Pulmonary artery endothelial cell (primary cell): ENCODE measurements at places on chromosomes 7 and 10. TPM values are rescaled to one million over a fixed set of nuclear protein-coding genes. Genes with fewer than 3 reads are reported as not detected.
A peak's percentile ranks its signal among the peaks of the same experiment; 100 is the strongest.

- no peak for DNase-seq
These were observed 45.5 kb downstream of the GRM8 start for GRCh38 chr7:127207230-127207629.

DNA sequence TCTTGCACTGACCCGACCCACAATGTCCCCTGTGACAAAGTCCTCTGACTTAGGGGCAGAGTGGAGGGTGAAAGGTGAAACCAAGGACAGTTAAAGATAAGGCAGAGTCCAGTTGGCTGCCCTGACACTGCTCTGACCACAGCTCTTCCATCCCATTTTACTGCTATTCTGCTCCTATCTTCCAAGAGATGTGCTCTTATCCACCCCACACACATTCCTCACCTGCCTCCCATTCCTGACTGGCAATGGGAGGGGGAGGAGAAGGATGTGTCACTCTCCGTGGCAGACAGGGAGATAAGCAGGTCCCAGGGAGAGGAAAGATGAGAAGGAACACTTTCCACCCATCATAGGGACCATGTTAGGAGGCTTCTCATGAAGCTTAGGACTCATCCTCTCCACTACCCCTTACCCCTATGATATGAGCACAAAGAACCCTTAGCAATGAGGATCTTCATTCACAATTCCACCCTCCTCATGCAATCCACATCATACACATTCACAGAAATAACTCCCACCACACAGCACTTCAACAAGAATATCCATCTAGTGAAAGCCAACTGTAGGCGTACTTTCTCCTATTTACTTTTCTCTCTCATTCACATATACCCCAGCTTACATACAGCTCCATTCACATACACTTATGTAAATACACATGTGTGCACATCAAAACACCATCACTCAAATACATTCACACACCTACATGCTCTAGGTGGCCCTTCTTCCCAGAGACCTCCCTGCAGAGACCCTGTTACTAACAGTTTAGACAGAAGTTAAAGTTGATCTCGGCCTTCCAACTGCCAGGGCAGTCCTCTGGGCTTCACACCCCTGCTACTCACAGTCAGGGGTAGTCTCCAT lies 6.6 kb downstream of the SYNPO2L start:
- no peak for DNase-seq

- DNase-seq: no peak
These were observed 61.2 kb downstream of the LRGUK start for GRCh38 chr7:134188311-134188710.

DNA sequence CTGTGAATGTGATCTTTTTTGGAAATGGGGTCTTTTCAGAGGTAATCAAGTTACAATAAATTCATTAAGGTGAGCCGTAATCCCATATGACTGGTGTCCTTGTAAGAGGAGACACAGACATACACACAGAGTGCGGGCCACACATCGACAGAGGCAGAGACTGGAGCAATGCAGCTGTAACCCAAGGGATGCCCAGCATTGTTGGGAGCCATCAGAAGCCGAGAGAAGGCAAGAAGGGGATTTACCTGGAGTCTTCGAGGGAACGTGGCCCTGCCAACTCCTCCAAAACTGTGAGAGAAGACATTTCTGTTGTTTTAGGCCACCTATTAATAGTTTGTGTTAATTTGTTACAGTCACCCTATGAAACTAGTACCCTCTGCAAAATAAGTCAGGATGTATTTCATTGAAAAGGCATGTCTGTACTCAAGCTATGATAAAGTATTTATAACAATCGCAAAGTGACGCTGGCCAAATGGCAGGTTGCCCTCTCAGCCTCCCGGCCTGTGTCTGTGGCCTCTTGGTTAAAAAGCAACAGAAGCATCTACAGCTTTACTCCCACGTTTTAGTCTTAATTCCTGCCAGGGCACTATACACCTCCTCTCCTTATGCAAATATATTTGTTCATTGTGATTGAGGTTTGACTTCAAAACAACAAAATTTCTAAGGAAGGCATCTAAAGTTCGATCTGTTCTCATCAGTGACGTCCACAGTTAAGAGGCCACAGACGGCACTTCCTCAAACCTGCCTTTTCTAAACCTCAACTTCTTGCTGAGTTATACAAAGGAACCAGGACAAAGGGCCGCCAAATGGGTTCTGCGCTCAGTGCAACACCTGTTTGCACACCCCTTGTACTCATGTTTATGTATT lies 46.8 kb downstream of the HIPK2 start:
- DNase-seq: no peak

DNA sequence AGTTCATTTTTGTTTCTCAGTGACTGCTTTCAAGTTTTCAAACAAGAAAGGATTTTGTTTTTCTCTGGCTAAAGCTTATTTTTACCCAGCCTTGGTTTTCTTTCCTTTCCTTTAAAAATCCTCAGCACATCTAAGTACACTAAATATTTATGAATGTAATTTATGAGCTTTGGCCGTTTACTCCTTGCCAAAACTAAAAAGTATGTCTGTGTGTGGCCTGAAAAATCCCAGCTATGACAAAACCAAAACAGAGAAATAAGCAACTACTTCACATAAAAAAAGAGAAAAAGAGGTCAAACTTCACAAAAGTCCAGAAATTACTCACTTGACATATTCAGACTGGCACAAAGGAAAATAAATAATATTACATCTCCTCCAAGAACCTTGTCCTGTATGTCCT lies 365.1 kb upstream of the NFE2L3 start:
- DNase-seq: no peak

The DYNC1I1 gene
- 3.9 and 9.6 TPM in 2 replicates for total RNA-seq

- DNase-seq: peak; percentile 69
These were observed 120.6 kb downstream of the PRPF18 start for GRCh38 chr10:13707156-13707881.

DNA sequence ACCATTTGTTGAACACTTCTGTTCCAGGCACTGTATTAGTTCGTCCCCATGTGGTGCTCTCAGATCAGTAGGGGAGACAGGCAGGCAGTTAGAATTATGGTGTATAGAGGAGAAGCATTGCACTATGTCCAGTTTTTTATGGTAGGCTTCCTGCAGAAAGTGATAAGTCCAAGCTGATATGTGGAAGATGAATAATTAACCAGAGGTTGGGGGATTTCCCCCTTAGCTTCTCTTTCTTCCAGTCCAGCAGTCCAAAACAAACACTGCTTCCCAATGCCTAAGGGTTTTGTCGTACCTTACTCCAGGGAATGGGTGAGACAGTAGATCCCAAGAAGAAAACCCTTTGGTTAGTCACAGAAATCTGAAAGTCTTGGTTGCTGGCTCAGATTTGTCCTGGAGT lies 19.2 kb downstream of the HIF1AN start:
- no peak for DNase-seq

The SLC16A12 gene
- 0.66 and 1.3 TPM in 2 replicates for total RNA-seq

- no peak for DNase-seq
These were observed 147.1 kb downstream of the BUB3 start for GRCh38 chr10:123301077-123301857.

GRCh38 chr10:130466271-130466997 lies 330.2 kb downstream of the GLRX3 start:
- DNase-seq: no peak

DNA sequence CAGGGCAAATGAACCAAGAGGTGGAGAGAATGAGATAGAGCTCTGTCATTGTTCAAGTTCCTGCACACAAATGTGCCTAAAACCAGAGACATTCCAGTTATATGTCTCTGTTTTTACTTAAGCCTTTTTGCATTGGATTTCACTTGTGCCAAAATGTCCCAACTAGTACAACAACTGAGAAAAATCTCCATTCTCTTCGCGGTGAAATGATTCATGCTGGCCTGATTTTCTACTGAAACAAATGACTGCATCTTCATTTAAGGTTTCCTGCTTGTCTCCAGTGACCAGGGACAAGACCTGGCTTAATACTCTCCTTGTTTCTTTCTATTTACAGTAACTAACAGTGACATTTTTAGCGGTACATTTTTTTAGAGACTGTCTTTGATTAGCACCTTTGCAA lies 714.9 kb downstream of the KCNMA1 start:
- DNase-seq: no peak

DNA sequence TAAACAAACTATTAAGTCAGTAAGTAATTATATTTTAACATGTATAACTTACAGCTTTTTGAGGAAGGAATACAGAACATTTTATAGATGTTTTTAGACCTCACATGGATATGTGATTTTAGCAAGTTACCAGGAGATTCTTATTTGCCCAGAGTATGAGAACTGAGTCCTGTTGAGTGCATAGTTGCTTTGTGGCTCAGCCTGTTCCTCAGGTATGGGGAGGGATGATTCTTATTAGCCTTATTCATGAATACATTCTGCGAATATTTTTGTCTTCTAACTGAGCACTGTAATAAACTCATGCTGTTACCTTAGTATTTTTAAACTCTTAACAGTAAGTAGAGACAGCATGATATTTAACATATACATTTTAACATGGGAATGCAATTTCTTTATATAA lies 17.9 kb downstream of the BTAF1 start:
- no peak for DNase-seq

The TMEM225B gene
- not detected in 2 replicates for total RNA-seq

DNA sequence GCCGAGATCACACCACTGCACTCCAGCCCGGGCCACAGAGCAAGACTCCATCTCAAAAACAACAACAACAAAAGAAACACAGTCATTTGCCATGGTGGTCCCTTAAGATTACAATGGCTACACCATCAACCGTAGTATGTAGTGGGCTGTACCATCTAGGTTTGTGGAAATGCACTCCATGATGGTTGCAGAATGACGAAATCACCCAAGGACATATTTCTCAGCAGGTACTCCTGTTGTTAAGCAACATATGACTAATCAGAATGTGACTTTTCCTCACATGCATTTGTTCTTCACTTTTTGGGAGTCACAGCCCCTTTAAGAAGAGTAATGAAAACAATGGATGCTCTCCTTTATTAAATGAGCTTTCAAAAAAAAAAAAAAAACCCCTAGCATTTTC lies 11.0 kb downstream of the SVIL start:
- DNase-seq: no peak

GRCh38 chr7:43248961-43249822 lies 136.7 kb downstream of the HECW1 start:
- no peak for DNase-seq

The TRIM50 gene
- not detected in 2 replicates for total RNA-seq

GRCh38 chr10:121710207-121710606 lies 112.0 kb upstream of the FGFR2 start:
- DNase-seq: no peak

The ANKRD30A gene
- not detected in 2 replicates for total RNA-seq

The CYP2C19 gene
- 0.07 TPM in 1 of 2 replicates, not detected in the other for total RNA-seq

DNA sequence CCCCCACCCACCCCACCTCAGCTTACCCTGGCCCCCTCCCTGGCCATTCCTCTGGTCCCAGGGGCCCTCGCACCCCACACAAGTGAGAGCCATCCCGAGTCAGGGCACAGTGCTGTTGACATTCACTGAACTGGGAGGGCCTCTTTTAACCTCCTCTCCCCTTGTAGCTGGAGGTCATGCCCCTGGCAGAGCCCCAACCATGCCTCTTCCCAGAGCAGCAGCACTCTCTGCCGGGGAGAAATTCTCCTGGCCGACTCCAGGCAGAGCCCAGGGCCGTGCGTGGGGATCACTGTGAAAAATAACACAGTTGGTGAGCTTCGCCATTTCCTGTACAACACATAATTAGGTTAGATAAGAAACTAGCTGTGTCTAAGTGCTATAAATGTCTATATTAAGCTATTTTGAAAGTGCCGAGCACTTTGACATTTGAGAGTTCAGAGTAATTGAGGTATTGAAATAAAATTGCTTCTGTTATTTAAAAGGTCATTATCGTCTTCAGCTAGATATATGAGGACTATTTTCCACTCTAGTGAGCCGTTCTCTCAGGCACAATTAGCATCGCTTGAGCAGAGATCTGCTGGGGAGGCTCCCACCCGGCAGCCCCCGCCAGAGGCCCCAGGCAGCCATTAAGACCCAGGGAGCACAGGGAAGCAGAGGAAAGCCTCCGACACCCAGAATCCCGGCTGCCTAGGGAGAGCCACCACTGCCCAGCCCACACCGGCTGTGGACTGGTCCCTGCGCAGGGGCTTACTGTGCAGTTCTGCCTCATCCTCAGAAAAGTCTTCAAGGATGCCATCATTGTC lies 62.4 kb upstream of the LRRC18 start:
- DNase-seq: no peak

GRCh38 chr10:34814913-34815184 lies 247 bp downstream of the PARD3 start:
- no peak for DNase-seq

GRCh38 chr10:84429926-84430520 lies 101.6 kb downstream of the CCSER2 start:
- DNase-seq: peak; percentile 35

The RPEL1 gene
- total RNA-seq: 0.07 and 0.13 TPM in 2 replicates

The CHST3 gene
- total RNA-seq: 12.9 and 16.7 TPM in 2 replicates

GRCh38 chr10:86868353-86868752 lies 89.1 kb downstream of the MMRN2 start:
- DNase-seq: peak; percentile 87

DNA sequence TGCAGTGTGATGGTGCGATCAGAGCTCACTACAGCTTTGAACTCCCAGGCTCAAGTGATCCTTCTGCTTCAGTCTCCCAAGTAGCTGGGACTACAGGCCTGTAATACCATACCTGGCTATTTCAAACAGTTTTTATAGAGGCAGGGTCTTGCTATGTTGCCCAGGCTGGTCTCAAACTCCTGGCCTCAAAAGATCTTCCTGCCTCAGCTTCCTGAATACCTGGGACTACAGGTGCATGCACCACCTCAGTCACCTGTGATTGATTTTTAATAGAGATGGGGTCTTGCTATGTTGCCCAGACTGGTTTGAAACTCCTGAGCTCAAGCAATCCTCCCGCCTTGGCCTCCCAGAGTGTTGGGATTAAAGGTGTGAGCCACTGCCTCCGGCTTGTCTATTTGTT lies 26.4 kb upstream of the CCL24 start:
- DNase-seq: no peak

GRCh38 chr7:143387156-143387975 lies 6.2 kb downstream of the ZYX start:
- no peak for DNase-seq

The SYPL1 gene
- 53.9 and 58.6 TPM in 2 replicates for total RNA-seq

The GALNT11 gene
- total RNA-seq: 33.4 and 37.8 TPM in 2 replicates

GRCh38 chr7:85627791-85628586 lies 441.1 kb upstream of the SEMA3D start:
- no peak for DNase-seq

DNA sequence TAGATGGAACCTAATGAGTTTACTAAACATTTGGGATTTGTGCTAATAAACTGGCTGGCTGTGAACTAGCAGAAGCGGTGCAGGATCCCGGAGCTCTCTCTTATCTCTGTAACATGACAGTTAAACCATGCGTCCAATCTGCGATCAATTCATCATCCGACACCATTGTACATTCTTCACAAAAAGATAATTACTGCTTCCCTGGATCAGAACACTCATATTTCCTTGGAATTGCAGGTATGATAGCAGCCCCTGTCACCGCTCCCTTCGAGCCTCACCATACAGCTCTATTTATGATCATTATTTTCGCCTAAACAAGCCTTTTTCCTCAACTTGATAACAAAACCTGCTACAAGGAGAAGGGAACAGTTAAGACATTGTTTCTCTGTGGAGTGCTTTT lies 18.5 kb downstream of the EBF3 start:
- DNase-seq: no peak

DNA sequence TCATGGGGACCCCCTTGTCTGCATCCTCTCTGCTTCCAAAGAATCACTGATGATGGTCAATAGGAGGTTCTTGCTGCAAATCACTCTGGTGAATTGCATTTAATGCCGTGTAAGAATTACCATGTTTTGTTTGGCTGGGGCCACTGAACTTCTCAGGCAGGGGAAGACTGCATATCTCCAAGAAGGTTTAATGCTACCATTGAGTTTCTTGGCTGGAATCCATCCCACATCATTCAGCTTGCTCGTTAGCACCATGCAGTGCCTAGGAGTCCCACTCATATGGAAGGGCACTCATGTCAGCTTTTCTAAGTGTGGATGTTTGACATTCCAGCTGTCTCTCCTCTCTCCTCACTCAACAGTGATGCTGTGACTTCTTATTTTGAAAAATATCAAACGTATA lies 50.2 kb upstream of the BAMBI start:
- DNase-seq: no peak
